Stimulated activated CD8-positive, alpha-beta memory T cell treated with anti-CD3 and anti-CD28 coated beads, Interleukin-4, amount 100 ng/mL, for 1 hour (primary cell): ENCODE measurements at places on chromosomes 1 and 21.

DNA sequence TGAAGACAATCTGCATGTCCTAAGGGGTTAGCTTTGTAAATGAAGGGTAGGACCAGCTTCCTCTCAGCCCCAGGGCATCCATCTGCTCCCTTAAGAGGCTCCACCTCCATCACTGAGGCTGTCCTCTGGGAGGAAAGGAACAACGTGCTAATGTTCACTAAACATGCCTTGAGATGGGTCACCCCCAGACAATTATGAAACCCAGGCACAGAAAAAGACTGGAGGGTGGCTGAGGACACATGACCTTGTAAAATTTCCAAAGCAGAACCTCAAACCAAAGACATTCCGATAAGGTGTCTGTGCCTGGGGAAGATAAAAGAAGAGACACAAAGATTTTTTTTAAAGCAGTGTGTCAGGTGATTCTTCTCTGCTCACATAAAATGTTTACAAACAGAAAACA, 37.6 kb upstream of the ZNF124 start:
- no peak for DNase-seq

DNA sequence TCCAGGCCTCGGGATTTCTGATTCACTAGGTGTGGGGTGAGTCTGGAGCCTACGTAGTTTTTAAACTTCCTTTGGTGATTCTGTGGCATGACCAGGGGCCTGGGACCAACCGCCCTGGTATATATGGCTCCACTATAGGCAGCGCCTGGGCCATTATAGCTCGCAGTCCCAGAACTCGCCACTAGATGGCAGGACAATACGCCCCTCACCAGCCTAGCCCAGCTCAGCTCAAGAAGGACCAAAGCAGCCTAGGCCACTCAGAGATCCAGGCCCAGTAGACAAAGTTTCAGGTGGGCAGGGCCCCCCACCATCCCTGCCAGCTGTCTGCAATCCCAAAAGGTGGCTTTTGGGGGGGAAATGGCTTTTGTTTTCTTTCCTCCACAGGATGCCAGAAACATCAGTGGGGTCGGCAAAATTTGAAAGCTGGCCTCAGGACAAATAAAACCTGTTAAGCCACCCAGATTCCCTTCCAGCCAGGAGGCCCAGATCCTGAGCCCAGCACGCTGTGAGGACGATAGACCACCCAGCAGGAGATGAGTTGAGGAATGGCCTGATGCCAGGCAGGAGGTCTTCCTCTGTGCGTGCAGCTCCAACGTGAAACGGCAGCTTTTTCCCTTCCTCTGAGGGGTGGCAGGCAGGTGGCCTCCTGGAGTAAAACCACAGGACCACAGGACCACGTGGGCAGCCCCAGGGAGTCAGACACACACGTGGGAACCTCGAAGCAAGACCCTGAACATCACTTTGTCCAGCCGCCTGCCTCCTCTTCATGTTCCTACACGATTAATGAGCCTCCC, 24.8 kb upstream of the TMEM51 start:
- peak; percentile 53 for DNase-seq

- no peak for DNase-seq
These were observed 66.3 kb upstream of the PPP2R5A start for GRCh38 chr1:212218911-212219310.

- no peak for DNase-seq
These were observed 147.7 kb downstream of the NTPCR start for GRCh38 chr1:233097959-233098580.

DNA sequence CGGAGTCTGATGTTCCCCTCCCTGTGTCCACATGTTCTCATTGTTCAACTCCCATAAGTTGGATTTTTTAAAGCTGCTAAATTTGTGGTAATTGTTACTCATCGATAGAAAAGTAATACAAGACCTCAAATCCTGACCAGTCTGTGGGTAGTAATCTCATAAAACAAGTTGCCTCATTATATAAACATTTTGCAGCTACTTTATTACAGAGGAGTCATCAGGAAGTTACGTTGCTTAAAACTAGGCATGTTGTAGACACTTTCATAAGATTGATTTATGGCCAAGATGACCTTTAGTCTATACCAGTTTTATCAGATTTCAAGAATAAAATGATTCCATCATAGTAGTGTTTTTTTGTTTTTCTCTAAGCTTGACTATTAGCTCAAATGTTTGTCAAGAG, 208.8 kb downstream of the GIPC2 start:
- DNase-seq: no peak

DNA sequence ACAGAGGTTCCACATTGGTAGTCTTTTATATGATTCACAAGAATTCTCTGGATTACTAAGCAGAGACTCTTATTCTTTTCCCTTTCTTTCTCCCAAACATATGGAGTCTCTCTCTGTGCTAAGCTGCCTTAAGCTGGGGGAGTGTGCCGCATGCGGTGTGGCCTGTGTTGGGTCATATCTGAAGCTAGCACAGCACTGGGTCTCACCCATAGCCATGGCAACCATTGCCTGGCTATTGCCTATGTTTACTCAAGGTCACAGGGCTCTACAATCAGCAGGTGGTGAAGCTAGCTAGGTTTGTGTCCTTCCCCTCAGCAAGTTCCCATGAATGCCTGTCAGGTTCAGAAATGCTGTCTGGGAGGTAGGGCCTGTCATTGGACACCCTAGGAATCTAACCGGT, 73.6 kb upstream of the ZRANB2 start:
- DNase-seq: no peak

- no peak for DNase-seq
These were observed 47.1 kb downstream of the CACHD1 start for GRCh38 chr1:64516803-64517568.

DNA sequence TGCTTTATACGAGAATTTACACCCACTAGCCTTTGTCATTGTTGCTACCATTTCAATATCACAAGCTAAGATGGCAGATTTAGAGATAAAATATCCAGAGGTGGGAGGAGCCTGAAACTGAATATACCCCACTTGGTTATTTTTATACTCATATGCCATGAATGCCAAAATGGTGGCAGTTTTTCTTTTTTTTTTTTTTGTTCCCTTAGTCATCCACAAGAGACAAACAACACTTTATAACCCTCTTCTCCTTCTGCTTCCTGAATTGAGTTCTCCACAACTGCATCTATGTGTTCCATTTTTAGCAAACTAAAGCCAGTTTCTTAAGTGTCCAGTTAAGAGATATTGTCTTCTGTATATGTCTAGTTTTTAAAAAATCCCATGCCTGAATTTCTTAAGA, 558.4 kb downstream of the LMO4 start:
- DNase-seq: no peak

DNA sequence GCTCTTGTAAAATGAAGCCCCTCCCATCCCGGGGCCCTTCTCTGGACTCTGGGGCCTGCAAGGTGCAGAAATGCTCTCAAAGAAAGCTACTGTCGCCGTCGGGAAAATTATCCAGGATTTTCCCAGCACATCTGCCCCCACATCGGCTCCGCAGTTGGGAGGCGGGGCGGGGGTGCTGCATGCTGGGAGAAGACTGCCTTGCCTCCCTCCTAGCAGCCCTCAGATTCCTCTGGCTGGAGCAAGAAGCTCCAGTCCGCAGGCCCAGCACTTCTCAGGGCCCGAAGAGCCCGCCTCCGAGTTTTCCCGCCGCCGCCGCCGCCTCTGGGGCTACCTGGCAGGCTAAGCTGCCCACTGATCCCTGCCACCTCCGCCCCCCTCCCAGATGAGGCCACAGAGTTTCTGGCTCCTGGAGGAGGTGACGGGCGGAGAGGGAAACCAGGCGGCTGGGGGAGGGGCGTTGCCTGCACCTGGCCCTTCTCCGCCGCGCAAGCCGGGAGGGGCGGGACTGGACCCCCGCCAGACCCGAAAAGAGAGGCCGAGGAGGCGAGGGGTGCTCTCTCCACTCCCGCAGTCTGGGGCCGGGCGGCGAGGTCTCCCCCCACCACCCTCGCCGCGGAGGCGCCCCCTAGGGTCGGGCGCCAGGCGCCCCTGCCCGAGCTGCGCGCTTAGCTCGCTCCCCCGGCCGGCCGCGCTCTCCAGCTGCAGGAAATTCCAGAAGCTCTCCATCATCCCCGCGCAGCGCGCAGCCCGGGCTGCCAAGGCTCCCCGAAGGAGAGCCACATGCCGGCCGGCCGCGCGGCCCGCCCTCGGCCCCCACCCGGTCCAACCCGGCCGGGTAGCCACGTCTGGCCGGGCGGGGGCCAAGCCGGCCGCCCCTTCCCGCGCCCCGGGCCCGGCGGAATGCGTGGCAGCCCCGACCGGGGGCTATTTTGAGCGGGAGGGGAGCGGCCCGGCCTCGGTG, 28.8 kb downstream of the AHDC1 start:
- DNase-seq: no peak

- DNase-seq: no peak
These were observed 153.7 kb downstream of the COL11A1 start for GRCh38 chr1:102954576-102954975.

DNA sequence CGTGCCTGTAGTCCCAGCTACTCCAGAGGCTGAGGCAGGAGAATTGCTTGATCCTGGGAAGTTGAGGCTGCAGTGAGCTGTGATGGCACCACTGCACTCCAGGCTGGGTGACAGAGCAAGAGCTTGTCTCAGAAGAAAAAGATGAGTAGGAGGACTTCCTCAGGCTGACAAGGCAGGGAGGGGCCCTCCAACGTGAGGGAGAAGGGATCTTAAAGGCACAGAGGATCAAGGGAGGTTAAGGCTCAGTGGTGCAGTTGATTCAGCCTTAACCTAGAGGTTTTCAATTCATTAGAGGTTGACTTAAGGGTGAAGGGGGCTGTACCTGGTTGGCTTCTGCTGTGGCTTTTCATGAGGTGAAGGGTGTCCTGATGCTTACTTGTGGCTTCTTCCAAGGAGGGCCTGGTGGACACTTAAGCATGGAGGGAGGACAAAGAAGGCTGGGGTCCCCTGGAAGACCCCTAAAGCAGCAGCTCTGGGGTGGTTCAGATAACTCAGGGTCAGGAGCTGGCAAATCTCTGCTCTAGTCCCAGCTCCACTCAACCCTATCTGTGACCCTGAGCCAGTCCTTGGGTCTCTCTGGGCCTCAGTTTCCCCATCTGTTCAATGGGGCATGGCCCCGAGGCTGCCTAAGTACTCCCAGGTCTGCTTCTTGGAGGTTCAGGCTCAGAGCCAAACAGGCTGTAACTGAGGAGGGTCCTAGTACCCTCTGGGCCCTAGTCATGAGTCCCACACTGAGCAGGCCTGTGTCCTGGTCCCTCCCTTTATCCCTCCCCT, 6.3 kb downstream of the EXTL1 start:
- no peak for DNase-seq

DNA sequence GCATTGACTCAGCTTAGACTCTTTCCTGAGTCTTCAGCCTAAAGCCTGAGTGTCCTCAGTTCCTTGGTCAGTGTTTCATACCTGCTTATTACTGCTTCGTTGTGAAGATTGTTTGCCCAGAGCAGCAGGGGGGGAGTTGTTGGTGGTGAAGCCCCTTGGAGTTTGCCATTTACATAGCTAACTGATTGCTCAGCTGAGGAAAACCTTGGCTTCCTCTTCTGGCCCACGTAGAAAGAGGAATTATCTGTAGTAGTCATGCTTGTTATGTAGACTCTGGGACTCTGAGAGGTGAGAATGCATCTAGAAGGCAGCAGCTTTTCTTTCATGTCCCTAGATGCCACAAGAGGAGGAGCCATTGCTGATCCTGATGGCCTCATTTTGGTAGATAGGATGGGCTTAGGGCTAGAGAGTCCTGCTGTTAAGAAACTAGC, 125.9 kb downstream of the MAST2 start:
- DNase-seq: no peak

- DNase-seq: no peak
These were observed 109.8 kb downstream of the HMCN1 start for GRCh38 chr1:185843986-185844385.

- DNase-seq: no peak
These were observed 62.1 kb downstream of the ARID4B start for GRCh38 chr1:235265900-235266299.

DNA sequence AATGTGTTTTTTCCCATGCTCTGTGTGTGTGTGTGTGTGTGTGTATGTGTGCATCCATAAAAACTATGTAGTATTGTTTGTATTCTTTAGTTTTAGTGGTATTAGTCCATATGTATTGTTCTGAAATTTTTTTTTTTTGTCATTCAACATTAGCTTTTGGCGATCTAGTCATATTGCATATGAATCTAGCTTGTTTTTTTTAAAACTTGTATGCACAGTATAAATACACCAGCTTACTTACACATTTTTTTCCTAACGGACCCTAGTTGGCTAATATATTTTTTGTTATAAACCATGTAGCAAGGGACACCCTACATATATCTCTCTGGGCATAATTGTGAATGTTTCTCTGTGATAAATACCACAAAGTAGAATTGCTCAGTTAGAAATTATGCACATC, 359.7 kb downstream of the SRGAP2C start:
- no peak for DNase-seq

DNA sequence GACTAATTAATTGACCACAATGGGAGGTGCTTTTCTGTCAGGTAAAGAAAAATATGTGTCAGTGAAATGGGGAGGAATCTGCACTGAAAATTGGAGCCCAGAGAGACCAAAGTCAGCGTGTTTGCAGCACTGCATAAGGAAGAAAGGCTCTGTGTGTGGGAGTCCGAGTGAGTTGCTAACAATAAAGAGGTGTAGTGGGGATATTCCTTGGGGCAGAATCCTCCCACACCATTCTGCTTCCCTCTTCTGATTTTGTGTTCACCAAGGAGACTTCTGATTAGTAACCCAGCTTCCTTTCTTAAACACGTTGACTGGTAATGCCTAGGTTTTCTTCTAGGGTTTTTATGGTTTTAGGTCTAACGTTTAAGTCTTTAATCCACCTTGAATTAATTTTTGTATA, 240.5 kb downstream of the RPS6KC1 start:
- no peak for DNase-seq

DNA sequence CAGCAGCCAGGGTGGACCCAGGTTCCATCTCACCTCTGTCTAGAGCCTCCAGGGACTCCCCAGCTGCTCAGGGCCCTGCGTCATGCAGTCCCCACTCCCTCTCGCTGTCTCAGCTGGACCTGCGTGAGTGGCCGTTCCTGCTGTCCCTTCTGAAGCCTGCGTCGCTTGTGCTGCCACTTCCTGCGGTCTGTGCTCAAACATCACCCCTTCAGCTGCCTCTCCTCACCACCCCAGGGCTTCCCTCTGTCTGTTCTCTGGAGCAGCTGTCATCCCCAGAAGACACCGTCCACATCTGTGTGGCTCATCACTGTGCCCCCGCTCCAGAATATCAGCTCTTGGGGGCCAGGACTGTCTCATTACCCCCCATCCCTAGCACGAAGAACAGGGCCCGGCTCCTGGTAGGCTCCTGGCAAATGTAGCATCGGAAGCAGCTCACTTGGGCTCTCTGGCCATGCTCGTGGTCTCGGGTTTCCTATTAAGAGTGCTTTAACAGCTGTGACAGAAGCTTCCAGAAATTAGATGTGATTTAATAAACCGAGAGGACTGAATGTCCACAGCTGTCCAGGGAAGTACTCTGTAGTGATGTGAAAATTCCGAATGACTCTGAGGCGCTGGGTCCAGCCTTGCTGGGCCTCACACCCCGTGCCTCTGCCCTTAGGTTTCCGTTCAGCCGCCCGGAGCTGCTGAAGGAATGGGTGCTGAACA, 3.3 kb downstream of the THAP3 start:
- DNase-seq: no peak

GRCh38 chr1:65097076-65097475, 50.9 kb upstream of the AK4 start:
- no peak for DNase-seq
